Esophagus muscularis mucosa (tissue), 4 donors: ENCODE measurements at places on chromosomes 16 and 17.

- no peak for DNase-seq
These were observed 87.4 kb upstream of the NKD1 start for GRCh38 chr16:50460538-50461399.

GRCh38 chr17:48055531-48056245 is 7.5 kb downstream of the NFE2L1 start:
- no peak for DNase-seq

DNA sequence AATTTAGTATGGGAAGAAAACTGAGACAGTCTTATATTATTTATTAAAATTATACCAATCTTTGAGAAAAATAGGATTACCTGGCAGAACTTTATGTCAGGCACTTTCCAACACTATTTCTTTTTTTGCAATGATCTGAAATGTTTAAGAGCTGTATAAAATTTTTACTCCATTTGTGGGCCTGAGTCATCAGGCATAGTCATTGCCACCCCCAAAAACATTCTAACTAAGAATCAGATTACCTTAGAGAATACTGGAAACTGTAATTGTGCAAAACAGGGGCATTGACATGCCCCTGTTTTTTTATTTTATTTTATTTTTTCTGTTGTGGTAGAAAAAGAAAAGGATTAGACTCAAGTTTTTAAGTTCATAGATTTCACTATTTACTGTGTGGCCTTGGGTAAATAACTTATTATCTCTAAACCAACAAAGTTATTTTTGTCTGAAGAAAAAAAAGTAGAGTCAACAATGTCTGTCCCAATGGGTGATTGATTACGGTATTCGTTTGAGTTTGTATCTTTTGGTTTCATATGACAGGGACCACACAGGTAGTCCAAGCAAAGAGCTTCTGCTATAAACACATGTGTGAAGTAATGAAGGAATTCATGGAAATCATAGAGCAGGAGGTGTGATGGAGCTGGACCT is 24.6 kb downstream of the VAT1L start:
- DNase-seq, result no peak

GRCh38 chr17:62681061-62681938 is 53.8 kb downstream of the MRC2 start:
- no peak for DNase-seq

- no peak for DNase-seq
These were observed 229.8 kb downstream of the KATNIP start for GRCh38 chr16:27779641-27780164.

GRCh38 chr16:30893417-30893743 is 497 bp downstream of the BCL7C start:
- no peak for DNase-seq

DNA sequence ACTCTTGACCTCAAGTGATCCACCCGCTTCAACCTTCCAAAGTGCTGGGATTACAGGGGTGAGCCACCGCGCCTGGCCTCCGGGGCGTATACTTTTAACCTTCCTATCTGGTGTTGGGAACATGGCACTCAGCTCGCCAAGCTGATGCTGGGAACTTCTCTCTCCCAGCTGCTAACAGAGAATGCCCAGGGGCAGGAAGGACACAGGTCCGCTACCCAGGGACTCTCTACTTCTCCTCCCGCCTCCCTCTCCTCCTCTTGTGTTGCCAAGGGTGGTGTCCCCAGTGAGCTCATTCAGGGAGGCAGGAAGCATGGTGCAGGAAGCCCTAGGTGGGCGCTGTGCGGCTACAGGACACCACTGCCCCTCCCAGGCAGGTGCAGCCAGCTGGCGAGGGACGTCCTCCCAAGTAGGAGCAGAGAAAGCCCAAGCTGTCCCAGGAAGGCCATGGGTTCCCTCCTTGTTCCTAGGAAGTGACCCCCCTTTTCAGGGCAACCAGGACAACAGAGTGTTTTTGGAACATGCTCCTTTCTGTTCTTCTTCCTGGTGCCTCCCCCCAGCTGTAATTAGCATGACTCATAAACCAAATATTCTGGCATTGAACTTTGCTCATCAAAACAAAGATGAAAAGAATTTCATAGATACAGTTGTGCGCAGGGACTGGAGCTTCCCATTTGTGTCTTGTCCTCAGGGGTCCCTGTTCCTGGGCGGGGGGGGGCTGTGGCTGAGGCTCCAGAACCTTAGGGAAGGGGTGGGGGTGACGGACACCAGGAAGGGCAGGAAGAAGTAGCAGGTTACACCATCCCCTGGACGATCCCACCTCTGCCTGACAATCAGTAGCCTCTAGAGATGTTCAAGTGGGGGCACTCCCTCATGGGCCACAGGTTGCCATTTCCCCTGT is 2.7 kb downstream of the C1QTNF1 start:
- DNase-seq, result no peak

DNA sequence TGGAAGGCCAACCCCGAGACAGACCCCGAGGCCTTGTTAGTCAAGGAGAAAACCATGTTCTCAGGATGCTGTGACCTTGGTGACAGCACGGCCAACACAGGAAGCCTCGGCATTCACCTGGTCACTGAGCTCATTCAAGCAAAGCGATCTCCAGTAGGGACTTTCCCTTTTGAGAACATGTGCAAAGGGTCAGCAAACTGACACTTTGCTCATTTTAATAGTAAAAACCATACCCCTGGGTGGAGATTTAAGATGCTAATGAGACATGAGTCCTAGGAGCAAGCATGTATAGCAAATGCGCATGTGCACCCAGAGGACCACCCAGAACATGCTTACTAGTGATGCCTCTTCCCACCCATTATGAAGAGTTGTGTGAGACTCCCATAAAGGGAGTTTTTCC is 5.7 kb upstream of the SULT1A2 start:
- no peak for DNase-seq

- no peak for DNase-seq
These were observed 22.4 kb upstream of the ABCC3 start for GRCh38 chr17:50612281-50612680.

DNA sequence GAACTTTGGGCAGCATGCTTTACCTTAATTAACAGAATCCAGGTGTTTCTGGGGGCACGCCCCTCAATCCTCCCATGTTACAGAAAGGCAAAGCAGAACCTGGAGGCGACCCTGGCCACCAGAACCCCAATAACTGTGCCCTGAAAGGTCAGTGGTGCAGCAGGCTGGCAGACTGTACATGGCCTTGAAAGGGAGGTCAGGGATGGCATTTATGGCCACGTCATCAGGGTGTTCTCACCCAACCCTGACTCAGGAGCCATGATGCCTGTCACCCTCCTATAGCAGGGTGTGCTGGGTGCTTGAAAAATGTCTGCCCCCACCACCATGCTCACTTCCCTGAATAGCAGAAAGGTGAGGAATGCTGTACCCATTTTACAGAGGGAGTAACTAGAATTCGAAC is 177.7 kb downstream of the TMEM132E start:
- no peak for DNase-seq

DNA sequence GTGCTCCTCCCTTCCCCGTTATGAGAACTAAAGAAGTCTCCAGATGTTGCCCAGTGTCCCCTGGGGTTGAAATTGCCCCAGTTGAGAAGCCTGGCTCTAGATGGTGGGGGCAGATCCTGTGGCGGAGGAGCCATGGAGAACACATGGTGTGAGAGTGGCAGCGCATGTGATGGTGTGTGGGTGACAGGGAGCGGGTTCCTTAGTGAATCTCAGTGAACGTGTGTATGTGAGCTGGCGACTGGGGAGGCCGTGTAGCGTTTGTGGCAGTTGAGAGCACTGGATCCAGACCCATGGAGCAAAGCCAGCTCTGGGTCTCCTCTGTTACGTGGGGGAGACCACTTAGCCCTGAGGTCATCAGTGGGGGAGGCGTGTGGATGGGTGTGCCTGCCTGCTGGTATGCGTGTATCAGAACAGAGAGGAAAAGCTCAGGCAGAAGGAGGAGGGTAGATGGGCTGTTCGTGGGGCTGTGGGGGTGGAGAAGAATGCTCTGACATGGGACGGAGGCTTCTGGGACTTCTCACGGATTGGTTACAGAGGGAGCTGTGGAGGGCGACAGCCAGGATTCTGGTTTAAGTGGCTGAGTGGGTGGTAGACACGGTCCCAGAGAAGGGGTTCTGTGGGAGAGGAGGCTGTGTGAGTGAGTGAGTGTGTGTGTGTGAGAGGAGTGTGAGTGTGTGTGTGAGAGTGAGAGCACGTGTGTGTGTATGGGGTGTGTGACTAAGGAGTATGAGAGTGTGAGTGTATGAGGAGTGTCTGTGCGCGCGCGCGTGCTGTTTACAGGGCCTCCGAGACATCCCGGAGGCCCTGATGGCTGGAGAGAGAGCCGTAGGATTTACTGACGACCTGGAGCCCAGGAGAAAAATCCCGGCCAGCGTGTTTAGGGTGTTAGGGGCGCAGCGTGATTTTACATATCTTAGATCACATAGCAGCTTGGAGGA is 193.8 kb downstream of the SNX29 start:
- no peak for DNase-seq

DNA sequence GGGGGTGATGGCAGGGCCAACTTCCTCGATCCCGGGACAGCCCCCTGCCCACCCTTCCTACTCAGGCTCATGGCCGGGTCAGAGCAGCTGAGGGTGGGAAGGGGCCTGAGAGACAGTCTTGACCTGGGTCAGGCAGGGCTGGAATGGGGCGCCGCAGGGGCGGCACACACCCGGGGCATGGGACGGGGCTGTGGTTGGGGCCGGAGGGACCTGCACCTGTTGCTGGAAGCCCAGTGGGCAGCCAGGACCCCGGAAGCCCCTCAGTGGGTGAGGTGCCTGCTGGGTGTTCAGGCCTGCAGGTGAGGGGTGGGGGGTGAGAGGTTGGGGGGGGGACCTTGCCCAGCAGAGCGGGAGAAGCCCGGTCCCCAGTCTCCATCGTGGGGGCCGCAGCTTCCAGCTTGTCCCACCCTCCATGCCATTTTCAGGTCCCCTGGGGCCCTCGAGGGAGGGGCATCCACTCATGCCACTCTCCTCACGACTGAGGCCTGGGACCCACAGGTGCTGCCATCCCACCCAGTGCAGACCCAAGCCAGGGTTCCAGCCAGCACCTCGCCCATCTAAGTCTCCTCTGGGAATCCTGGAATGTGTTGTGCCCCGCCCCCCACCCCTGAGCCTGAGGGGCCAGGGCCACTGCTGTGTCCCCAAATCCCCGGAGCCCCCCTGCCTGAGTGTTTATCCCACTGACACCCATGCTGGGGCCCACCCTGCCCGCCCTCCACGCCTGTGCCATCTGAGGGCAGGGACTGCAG is 43.4 kb upstream of the ACSF3 start:
- no peak for DNase-seq

DNA sequence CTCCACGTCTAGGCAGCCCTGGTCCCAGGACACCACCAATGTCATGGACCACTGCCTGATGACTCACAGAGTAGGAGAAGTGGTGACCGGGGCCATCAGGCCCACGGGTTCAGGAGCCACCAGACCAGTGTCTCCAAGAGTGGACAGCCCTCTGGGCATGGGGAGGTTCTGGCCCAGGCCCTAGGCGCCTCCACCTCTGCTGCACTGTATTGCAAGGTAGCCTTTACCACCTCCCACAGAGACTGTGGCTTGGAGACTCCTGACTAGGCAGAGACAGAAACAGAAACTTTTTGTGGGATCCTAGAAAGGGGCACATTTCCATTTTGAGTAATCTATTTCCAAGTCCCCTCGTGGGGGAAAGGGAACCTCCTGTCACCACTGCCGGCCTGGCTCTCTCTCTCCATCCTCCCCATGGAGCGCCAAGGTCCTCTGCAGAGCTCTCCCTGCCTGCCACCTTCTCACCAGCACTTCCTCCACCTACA is 2.9 kb downstream of the CDIP1 start:
- DNase-seq, result no peak

DNA sequence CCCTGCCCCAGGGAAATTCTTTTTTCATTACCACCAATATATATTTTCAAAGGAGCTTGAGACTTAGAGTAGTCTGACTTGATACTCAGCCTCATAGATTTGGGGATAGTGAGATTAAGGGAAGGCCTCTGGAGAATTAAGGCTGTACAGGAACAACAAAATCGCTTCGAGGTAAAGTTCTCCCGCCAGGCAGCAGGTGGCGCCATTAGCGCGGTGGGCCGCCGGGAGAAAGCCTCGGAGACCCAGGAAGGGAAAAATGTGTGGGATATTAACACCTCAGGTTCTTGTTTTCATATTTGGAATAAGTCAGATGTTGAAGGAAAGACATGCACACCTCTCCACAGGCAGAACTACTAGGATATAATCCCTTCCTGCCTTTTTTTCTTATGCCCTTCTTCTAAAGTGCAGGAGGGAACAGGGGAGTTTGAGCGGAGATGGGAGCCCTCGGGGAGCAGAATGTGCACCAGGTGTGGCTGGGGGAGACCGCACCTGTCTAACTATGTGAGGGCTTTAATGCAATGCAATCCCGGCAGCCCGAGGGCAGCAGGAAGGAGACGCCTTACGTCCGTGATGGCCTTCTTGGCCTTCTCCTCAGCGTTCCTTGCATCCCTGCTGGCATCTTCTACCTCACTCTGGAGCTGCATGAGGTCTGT is 25.9 kb downstream of the MYH3 start:
- no peak for DNase-seq

DNA sequence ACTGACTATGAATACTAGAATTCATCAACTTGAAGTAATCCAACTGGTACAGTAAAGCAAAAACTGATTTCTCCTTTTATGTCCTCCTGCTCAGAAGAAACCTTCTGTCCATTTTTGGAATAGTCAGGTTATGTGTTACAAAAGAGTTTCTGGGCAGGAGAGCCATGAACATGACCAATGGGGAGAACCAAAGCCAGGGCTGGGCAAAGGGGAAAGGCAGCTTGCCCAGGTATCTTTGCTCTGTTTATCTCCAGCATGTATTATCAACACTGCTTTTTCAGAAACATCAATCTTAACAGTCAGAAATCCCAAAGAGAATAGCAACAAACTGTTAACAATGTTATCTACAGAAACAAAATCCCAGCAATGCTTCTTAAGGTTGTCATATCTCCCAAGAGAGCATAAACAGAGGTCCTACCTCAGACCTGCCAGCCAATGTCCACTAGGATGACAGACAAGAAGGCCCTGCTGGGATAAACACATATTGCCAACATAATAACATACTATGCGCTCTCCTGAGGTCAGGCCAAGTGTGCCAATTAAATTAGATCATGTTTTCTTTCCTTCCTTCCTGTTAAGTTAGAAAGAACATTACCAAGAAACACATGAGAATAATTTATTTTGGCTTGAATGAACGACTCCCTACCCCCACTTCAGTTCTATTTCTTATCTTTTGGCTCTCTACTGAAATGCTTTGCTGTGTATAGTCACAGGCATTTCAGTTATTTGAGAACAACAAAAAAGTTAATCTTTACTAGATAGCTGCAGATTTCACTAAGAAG is 28.0 kb downstream of the BLMH start:
- DNase-seq, result no peak

GRCh38 chr17:56440419-56440818 is 153.1 kb upstream of the NOG start:
- no peak for DNase-seq

- DNase-seq, result no peak
These were observed 11.4 kb downstream of the DYNC1LI2 start for GRCh38 chr16:66740010-66740409.

- no peak for DNase-seq
These were observed 6.3 kb upstream of the HOXB2 start for GRCh38 chr17:48551214-48551555.

- DNase-seq, result no peak
These were observed 43.4 kb downstream of the ZNF18 start for GRCh38 chr17:11953924-11954323.
